ENCODE measurements at places on chromosomes 1 and 21.

DNA sequence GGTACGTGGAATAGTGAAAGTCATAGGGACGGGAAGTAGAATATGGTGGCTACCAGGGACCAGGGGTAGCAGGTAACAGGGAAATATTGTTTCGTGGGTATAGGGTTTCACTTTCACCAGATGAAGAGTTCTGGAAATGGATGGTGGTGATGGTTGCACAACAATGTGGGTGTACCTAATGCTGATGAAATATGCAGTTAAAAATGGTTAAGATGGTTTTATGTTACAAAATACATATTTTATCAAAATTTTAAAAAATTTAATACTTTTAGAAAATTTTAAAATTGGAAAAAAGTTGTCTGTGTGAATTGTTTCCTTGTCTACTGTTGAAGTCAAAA is 55.5 kb upstream of the TLR5 start:
- no peak for DNase-seq

DNA sequence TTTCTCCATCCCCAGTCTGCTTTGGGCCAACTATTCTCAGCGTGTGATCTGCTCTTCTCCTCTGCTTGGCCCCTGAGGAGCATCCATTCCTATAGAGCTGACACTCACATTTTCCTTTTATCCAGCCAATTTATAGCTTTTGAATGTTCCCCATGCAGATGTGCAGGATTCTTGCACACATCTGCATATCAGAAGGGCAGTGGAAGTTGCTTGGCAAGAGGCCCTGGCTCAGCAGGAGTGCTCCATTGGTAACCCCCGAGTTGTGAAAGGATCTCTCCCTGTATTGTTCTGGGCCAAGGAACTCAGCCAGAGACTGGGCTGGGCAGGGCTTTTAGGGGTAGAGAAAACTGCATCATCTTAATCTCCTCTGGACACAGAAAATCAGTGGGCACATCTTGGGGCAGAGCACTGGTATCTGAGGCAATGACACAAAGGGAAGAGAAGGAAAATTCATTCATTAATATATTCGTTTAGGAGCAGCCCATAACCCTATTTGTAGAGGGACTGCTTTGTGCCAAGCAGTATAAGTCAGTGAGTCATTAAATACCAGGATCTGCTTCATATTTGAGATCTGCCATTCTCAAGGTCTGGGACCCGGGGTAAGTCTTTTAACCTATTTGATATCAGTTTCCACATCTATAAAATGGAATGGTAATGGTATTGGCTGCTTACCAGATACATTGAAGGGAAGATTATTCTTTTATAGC is 31.0 kb upstream of the BEND5 start:
- DNase-seq = no peak

DNA sequence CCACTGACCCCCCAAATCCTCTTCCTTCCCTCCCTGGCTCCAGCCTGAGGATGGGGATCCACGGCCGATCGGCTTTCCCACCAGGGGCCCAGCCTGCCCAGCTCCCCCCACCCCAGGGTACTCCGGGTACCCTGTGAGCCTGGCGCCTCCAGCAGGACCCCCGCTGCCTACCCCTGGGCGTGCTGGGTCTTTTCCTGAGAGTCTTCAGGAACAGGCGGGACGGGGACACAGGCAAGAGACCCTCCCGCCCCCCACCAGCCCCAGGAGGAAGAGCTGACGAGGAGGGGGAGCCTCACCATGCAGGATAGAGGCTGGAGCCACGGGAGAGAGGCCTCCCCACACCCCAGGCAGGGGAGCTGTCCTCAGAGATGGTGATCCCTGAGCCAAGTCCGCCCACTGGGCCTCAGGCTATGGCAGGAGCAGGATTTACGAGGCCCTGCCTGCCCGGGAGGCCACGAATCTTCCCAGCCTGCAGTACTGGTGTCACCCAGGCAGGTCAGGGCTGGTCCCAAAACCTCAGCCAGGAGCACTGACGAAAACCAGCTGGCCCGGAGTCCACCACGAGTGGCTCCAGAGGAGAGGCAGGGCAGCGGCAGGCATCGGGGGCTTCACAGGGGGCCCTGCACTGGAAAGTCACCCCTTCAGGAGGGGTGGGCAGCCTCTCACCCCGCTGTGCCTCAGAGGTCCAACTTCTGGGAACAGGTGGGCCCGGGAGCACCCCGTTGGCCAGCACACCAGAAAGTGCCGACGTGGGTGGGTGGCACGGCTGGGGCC is 58.0 kb downstream of the MEGF6 start:
- DNase-seq = no peak

GRCh38 chr1:46159516-46159915 is 15.4 kb upstream of the TSPAN1 start:
- DNase-seq = no peak

- DNase-seq = no peak
Observed at GRCh38 chr1:35605071-35605866, 32.2 kb downstream of the TFAP2E start.

DNA sequence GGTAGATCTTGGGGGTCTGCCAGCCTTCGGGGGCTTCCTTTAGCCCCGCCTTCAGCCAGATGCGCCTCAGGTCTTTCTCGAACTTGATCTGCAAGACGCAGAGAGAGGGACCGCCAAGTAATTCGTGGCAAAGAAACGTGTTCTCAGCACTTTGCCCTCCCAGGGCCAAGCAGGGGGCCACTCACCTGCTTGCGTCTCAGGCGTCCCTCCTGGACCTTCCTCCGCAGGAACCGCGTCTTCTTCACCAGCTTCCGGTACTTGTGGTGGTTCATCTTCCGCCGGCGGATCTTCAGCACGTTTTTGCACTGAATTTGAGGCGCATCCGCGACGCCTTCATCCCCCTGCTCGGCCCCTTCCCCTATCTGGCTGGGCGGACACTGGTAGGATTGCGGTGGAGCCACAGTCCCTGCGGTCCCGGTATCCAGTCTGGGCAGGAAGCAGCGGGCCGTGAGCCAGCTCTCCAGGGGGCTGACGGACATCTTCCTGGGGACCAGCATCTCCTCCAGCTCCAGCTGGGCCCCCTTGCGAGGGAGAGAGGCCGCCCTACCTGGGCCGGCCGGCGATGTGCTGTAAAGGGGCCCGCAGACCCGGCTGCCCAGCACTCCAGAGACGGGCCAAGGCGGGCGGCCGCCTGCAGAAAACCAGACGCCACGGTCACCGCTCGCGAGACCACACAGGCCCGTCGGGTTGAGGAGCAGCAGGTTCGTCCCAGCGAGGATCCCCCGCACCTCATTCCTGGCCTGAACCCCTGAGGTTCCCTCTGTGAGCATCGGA is 1.0 kb downstream of the AURKAIP1 start:
- DNase-seq = no peak

GRCh38 chr1:96281491-96281890 is 440.1 kb upstream of the PTBP2 start:
- DNase-seq = no peak

- no peak for DNase-seq
Observed at GRCh38 chr1:180415985-180416633, 86.3 kb downstream of the ACBD6 start.

- DNase-seq = no peak
Observed at GRCh38 chr1:179754041-179754624, 11.0 kb downstream of the FAM163A start.

DNA sequence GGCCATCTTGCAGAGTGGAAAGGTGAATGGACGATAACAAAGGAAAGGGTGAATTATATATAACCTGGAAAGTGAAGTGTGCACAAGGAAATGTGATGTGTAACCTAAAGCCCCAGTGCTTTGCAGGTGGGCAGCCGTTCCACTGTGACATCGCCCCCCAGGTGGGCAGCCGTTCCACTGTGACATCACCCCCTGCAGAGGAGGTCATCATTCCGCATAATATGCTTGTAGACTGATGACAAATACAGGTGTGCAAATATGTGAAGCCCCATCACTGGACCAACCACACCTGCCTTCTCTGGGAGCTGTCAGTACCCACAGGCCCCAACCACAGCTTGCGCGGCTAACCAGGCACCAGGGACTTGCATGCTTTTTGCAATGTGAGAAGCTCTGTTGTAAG is 4.7 kb upstream of the ZNF496 start:
- DNase-seq = no peak

DNA sequence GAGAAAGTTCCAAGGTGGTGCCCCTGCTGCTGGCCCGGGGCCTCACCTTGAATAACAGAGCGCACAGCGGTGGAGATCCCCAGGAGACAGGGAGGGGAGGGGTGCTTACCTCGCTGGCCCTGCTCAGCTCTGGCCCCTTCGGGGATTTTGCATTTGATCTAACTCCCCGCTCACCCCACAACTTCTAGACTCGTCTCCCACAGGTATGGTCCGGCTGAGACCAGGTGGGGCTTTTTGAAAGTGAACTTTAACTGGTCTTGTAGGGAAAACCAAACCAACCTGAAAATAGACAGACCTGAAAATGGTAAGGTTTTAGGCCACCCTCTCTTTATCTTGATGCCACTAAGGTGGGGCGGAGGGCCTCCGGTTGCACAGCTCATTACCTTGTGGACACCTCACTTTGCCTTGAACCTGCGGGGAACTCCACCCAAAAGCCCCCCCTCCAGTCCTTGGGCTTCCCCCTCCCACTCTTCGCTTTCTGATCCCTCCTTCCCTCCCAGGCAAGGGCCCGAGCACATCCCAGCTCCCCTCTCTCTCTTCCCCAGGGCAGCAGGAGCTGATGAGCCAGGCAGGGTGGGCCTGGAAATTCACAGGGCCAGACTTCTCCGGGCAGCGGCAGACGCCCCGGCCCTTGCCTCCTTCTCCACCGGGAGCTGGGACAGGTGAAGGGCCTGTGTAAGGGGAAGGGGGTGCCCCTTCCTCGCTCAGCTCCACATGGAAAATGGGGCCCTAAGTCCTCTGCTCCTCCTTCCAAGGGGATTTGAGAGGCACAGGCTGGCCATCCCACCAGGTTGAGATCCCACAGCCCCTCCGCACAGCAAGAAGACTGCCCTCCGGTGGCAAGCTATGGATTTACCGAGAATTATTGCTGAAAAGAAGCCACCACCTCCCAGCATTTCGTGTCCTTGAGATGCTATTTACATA is 16.1 kb downstream of the TNFRSF8 start:
- no peak for DNase-seq

GRCh38 chr1:5490635-5491034 is 501.6 kb downstream of the NPHP4 start:
- DNase-seq = no peak

DNA sequence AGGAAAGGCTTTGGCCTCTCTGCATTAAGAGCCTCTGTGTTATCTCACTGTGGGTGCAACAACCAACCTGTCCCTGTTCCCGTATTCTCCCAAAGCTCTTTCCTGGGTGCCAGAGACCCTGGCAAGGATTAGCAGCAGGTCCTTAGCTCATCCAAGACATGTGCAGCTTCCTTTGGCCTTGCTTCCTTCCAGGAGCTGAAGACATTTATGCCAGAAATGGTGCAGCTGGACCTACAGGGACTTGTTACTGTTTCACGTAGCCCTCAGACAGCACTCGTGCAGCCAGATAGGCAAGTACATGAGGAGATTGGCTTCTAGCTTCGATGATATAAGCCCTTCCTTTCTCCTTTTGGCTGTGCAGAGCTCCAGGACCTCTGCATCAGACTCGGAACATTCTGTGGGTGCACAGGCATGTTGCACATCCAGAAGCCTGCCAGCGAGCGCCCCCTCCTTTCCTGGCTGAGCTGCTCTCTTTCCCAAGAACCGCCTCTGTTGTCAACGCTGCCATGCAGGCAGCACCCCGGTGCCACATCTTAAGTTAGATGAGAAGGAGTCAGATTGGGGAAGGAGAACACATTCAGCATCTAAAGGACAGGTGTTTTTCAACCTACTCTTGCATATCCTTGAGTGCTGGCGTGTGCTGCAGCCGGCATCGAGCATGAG is 284.5 kb upstream of the PLXNA2 start:
- DNase-seq = no peak

DNA sequence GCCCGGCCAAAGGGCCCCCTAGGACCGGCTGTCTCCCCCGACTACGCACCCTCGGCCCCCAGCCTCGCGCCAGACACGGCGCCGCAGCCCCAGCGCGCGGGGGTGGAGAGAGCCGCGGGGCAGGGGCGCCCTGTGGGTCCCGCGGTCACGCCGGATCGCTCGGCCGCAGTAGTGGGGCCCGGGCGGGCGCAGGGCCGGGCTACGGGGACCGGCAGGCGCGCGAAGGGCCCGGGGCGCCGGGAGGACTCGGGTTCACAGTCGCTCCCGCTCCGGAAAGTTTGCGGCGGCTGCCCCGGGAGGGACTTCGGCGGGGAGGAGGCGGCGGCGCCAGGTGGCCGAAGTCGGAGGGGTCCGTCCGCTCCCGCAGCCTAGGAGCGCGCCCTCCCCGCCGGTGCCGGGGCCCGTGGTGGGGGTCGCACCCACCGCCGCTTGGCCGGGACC is 7.1 kb upstream of the ZNF669 start:
- DNase-seq = no peak

- no peak for DNase-seq
Observed at GRCh38 chr1:85060038-85060437, 11.7 kb upstream of the MCOLN3 start.

- no peak for DNase-seq
Observed at GRCh38 chr21:40839521-40839920, 7.4 kb downstream of the DSCAM start.

DNA sequence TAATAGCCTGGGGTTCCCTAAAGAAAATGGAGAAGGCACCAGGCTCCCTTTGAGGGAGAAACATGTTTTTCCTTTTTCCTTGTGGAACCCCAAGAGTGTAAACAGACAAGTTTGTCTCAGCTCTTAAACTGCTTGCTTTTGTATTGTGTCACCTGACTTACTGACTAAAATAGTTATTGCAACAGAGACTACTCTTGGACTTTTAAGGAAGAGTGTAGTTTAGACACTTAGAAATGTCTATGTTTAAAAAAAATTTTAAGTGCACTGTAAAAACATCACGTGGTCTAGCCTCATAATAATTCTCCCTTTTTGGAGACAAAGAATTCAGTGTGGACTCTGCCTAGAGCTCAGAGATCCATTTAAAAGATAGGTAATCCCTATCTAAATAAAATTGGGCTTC is 141.1 kb downstream of the TRIM33 start:
- no peak for DNase-seq

DNA sequence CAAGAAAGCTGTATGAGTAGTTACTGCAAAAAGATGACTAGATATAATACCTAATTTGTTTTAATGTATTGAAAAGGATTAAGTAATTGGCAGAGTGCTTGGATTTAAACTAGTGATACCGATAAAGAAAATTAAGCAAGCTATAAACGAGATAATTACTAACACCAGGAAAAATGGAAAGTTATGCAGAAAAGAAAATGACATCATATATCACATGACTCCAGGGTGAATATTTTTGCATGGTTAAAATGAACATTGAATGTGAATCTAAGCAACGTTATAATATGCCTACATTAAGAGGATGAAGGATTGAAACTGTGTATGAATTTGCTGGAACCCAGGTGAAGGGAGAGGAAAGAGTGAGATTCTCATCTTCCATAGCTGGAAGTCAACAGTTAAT is 644.4 kb downstream of the ADGRL2 start:
- DNase-seq = no peak

Data from stimulated activated CD4-positive, alpha-beta T cell treated with anti-CD3 and anti-CD28 coated beads, Interleukin-1b, Interleukin-23, amount 100 ng/mL, for 1 hour (primary cell).